ENCODE measurements at places on chromosomes 4 and X. TPM values are rescaled to one million over a fixed set of nuclear protein-coding genes. Genes with fewer than 3 reads are reported as not detected.
A peak's percentile ranks its signal among the peaks of the same experiment; 100 is the strongest.

ODAPH gene
- not detected for total RNA-seq

CFP gene
- total RNA-seq = 0.49 TPM

PNMA3 gene
- 7.8 TPM for total RNA-seq

BMX gene
- not detected for total RNA-seq

ARMCX1 gene
- 50.5 TPM for total RNA-seq

CXCL3 gene
- total RNA-seq = 0.74 TPM

GSX2 gene
- total RNA-seq = not detected

PAGE2 gene
- total RNA-seq = not detected

SSX4B gene
- 0.71 TPM for total RNA-seq

ITM2A gene
- 5.8 TPM for total RNA-seq

- no peak for DNase-seq
Measured at GRCh38 chr4:148154769-148155168, 287.4 kb downstream of the NR3C2 start.

DNA sequence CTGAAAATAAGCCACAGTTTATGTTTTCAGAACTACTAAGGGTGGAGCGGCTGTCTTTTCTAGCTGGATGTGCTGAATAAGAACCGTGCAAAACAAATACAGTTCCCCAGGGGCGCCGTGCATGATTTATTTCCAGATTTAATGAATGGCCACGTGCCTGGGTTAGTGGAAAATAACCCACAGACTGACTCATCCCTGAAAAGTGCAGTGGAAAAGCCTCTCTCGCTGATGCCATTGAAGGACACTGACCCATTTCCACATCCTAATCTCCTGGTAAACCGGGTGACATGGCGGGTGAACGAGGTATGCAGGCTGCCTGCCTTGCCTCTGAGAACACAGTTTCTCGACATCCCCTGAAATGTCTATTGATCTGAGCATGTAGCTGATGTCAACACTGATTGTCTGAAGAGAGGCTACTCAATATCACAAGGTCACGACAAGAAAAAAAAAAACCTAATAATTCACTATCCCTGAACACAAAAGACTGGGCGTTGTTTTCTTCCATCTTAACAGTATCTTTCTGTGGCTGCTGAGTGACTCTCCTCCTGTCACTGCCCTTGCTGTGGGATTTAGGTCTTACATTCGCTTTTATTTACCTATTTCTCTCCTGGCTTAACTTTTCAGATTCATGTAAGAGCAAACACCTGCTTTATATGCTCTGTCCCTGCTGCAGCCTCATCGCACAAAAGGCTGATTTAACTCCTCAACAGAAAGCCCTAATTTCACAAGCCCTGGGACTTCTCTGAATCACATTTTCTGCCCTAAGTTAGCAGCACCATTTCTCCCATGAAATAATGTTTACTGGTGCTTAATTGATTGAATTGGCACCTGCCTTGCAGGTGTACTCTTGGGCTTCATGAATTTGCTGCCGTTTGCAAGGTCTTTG lies 76.9 kb upstream of the SCOC start:
- peak; percentile 24 for DNase-seq

DNA sequence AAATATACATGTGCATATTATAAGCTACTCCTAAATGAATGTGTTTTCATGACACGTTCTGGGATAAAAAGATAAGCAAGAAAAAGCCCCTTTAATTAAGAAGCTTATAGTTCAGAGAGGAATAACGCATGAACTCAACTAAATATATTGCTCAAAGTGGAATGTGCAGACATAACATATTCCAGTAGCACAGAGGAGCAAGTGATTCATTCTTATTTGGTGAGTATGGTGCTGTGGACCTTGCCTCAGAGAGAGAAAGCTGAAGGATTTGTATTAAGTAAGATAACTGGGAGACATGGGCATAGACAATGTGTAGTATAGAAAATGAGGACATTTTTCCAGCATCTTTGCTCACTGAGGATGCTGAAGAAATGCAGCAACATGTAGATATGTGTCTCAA lies 76.8 kb downstream of the CFAP299 start:
- no peak for DNase-seq

DNA sequence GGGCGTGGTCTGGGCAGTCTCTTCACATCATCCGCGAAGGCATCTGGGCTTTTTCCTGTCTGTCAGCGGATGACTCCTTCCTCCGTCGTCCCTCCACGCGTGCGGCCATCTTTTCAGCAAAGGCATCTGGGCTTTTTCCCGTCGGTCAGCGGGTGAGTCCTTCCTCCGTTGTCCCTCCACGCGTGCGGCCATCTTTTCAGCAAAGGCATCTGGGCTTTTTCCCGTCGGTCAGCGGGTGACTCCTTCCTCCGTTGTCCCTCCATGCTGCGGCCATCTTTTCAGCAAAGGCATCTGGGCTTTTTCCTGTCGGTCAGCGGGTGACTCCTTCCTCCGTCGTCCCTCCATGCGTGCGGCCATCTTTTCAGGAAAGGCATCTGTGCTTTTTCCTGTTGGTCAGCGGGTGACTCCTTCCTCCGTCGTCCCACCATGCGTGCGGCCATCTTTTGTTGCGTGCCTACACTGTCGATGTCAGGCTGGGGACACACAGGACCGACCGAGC lies 12.3 kb upstream of the TMEM271 start:
- no peak for DNase-seq

DNA sequence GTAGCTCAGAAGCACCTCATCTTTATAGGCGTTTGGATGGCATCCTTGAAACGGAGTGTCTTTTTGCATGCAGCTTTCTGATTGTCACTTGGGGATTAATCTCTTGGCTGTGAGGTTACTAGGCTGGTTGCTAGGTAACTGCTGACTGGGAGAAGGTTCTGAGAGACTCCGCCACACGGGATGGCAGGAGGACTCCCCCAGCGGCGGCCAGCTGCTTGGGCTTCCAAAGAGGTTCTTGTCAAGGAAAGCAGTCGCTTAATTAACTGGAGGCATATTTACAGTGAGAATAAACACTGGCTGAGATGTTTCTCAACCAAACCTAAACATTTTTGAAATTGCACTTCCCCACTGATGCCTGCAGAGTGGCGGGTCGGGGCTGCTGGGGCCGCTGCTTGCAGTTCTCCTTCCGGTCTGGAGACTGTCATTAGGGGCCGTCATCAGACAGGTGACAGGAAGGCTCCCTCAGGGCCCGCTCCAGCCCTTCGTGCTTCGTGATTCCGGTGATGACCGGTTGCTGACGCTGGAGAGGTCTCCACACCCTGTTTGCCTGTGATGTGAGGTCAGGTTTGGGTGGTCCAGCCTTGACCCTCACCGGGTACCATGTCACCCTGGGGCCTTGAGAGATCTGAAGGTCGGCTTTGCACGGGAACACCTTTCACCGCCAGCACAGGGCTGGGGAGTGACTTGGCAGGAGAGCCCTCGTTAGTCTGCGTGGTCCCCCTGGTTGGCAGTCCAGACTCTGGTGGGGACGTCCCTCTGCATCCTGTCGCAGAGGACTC lies 9.1 kb downstream of the NSG1 start:
- peak; percentile 66 for DNase-seq

GRCh38 chr4:186829097-186829496 lies 105.4 kb upstream of the FAT1 start:
- DNase-seq = no peak

DNA sequence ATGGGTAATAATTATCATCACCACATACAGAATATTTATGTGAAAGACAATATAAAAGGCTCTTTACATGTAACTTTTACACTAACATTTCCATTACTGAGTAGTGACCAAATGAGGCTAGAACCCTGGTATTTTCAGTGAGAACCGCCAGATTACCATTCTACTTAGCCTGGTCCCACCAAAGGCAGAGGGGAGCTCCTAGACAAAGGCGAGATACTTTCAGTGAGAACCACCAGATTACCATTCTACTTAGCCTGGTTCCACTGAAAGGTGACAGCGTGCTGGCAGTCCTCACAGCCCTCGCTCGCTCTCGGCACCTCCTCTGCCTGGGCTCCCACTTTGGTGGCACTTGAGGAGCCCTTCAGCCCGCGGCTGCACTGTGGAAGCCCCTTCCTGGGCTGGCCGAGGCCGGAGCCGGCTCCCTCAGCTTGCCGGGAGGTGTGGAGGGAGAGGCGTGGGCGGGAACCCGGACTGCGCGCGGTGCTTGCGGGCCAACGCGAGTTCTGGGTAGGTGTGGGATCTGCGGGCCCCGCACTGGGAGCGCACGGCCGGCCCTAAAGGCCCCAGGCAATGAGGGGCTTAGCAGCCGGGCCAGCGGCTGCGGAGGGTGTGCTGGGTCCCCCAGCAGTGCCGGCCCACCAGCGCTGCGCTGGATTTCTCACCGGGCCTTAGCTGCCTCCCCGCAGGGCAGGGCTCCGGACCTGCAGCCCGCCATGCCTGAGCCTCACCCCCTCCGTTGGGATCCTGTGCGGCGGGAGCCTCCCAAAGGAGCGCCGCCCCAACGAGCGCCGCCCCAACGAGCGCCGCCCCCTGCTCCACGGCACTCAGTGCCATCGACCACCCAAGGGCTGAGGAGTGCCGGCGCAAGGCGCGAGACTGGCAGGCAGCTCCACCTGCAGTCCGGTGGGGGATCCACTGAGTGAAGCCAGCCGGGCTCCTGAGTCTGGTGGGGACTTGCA lies 1276.1 kb downstream of the PCDH7 start:
- DNase-seq = peak; percentile 81

DNA sequence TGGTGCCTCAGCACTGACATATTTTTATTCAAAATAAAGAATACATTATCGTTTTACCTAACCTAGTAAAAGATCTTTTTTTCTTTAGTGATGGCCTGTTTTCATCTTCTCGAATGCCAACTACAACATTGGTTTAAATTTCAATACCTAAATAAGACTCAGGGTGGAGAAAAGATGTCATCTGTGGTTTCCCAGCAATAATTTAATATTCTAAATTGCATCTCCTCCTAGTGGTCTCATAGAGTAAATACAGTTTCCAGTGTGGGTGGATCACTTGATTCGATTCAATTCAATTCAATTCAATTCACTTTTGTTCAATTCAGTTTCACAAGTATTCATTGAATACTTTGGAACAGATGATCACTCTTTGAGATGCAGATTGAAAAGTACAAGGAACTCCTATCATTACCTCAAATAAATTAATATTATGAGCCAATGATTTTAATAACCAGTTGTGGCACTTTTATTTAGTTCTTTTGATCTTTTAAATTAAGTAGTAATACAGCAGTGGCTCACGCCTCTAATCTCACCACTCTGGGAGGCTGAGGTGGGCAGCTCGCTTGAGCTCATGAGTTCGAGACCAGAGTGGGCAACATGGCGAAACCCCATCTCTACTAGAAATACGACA lies 427.2 kb downstream of the FAT4 start:
- no peak for DNase-seq

DNA sequence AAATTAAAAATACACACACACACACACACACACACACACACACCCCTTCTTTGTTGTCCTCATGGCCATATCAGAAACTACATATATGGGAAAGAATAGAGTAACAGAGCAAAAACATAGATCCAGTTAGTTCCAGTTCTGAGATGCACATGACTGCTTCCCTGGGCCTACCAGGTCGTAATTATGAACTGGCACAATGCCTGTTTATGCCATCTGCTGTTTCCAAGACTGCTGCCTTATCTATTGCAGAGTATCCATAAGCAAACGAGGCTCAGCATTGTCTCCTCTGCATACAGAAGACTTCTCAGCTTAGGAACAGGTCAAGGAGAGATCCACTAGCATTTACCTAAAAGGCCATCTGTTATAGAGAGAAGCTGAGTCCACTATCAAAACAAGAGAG lies 789.0 kb downstream of the TECRL start:
- DNase-seq = no peak

- no peak for DNase-seq
Measured at GRCh38 chr4:137510557-137511265, 21.6 kb downstream of the PCDH18 start.

- no peak for DNase-seq
Measured at GRCh38 chr4:108060164-108060563, 70.5 kb downstream of the HADH start.

DNA sequence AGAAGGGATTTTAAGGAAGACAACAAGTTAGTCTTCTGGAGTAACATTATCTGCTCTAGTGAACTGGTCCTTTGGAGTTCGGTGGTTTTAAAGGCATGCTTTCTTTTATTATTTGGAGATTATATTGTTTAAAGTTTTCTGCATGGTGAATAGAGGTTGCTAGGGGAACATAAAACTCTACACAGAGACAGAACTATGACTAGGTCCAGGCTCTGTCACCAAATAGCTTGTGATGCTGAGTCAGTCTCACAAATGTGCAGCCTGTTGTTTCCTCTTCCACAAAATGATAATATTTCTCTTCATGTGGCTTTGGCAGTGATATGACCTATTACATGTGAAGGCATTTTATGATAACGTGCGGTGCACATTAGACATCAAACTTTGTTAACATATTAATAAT lies 132.6 kb downstream of the PACRGL start:
- DNase-seq = no peak

- no peak for DNase-seq
Measured at GRCh38 chr4:74309223-74309622, 953 bp downstream of the EPGN start.

DNA sequence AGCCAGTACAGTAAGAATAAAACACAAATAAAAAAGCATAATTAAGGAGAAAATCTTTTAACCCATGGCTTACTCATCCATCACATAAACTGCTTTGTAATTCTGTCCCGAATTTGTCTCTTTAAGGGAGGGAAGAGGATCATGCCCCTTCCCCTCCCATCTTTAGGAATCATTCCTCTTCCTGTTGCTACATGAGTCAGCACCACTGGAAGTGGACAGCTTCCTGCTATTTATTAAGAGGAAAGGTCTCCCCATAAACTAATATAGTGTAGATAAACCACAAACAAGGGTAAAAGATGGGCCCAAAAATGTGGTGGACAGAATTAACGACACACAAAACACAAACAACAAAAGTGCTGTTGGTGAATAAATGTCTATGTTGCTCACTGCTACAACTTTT lies 75.8 kb downstream of the PPP3CA start:
- DNase-seq = no peak

- DNase-seq = no peak
Measured at GRCh38 chr4:35818520-35818919, 425.8 kb downstream of the ARAP2 start.

GRCh38 chrX:17689971-17690409 lies 47.3 kb upstream of the SCML1 start:
- DNase-seq = no peak

DNA sequence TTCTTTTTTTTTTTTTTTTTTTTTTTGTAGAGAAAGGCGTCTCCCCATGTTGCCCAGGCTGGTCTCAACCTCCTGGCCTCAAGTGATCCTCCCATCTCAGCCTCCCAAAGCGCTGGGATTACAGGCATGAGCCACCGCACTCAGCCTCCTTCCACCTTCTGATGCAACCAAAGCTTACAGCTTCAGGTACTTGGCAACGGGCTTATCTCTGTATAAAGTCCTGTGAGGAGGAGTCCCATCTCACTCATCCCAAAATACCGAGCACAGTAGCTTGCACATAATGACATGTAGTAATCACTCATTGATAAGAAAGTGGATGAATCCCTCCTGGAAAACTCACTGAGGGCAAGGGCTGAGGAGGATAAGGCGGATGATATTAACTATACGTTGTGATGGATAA lies 19.1 kb downstream of the IRF2 start:
- no peak for DNase-seq
